ENCODE measurements at places on chromosomes 7 and 10.

- DNase-seq, result no peak
These were observed 234.1 kb downstream of the PTEN start for GRCh38 chr10:88097536-88097935.

DNA sequence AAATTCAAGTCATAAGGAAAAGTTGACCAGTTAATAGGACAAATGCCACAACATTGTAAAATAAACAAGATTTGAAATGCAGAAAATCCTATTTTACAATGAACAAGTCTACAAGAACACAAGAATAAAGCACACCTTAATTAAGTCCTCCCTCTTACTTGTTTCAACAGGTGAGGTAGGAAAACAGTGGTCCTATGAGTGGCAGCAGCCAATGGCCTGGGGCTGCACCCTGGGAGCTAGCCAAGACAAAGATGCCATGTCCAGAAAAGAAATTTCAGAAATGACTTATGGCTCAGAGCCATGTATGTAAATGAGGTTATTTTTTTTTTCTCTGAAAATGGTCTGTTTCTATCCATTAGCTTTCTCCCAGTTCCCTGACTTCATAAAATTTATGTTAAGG lies 14.3 kb downstream of the KLLN start:
- DNase-seq, result no peak

DNA sequence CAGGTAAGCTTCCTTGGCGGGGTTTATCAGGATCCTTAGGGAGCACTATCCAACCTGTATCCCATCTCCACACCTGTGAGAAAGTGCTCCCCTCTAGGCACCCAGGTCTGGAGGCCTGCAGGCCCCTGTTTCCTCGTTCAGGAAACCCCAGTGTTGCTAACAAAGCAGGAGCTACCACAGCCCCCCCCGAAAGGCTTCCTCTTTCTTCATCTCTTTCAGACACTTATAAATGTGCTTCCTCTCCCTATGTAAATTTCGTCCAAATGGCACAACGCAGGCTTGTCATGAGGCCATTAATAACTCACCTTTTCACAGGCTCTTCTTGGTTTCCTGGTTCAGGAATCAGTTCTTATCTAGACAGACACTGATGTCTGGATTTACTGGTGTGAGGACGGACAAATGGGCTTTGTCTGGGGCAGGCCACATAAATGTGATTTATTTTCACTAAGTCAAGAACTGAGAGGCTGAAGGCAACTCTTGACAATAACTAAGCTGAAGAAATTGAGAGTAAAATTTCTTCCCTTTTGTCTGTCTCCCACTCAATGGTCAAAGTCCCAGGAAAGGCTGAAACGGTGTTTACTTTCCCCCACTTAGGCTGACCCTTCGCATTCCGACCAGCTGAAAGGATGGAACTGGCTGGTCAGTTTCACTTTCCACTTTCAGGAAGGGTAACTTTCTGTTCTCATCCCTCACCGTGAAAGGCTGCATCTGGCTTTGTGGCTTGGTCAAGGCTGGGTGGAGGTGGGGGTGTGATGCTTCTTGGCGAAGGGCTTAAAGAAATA lies 46.8 kb downstream of the PIK3AP1 start:
- no peak for DNase-seq

- DNase-seq, result no peak
These were observed 11.7 kb downstream of the ORC5 start for GRCh38 chr7:104196161-104196560.

All from osteocyte (in vitro differentiated cells).